ENCODE measurements at places on chromosomes 3 and 15.

GRCh38 chr15:69119001-69119400 is 41.4 kb upstream of the GLCE start:
- no peaks in the 10 kb centered on the region for H3K36me3 ChIP-seq
- no peak for DNase-seq
- H3K4me1 ChIP-seq, result no peaks in the 10 kb centered on the region
- H3K27me3 ChIP-seq, result peaks cover 11% of the 10 kb centered on the region
- no peak overlapping the region for H3K27ac ChIP-seq

DNA sequence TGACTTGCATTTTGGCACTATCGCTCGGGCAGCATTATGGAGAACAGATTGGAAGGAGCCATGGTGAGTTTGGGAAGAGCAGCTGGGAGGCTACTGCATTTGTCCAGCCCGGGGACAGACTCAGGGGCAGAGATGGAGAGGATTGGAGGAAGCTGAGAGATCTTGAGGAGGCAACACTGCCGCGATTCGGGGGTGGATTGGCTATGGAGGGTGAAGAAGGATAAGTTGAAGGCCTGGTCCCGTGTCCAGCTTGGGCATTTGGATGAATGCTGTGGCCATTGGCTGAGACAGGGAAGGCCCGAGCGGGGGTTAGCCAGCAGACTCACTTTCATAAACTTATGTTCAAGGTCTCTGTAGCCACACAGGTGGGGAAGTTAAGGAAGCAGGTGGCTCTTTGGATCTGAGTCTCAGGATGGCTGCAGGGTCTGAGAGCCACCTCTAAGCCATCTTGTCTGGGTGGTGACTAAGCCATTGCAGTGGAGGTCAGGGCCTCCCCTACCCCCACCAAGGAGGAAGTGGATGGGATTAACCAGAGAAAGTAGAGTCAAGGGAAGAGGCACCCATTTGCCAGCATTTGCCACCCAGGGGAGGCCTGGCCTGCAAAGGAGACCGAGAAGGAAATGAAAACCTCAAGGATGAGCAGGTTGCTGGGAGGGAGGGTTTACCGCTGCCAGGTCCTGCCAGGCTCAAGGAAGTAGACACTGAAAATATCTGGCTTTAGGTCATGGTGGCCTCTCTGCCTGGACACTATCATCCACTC is 144.0 kb upstream of the TLE3 start:
- no peak for DNase-seq
- peaks cover 9% of the 10 kb centered on the region for H3K4me1 ChIP-seq
- no peaks in the 10 kb centered on the region for H3K36me3 ChIP-seq
- no peaks in the 10 kb centered on the region for H3K27me3 ChIP-seq

DNA sequence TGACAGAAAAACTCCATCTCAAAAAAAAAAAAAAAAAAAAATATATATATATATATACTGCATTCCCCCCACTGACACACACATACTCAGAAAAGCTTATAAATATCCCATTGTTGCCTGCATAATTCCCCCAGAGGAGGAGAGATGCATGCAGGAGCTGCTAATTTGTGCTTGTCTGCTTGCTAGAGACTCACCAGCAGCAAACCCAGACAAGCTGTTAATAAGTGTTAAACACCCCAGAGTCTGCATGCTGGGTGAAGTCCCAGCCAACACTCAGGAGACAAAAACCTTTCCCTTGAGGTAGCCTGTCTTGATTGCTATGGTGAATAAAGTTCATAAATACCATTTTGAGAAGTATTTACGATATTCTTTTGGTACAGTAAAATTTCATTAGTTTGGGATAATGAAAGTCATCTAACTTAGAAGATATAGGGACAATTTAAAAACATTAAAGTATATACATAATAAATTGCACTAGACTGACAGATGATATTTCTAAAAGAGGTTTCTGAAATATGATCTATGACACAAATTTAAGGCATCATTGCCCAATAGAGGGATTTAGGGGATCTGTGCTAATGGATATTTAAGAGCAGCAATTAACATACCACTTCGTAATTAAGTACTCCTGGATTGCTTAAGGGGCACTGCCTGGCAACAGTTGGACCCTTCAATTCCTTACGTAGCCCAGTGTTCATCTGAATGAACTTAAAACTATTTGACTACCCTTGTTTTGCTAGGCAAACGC is 400.0 kb upstream of the C2CD4B start:
- DNase-seq, result no peak
- H3K4me3 ChIP-seq, result no peak overlapping the region
- H3K27ac ChIP-seq, result no peak overlapping the region
- peaks cover 25% of the 10 kb centered on the region for H3K4me1 ChIP-seq
- H3K36me3 ChIP-seq, result no peaks in the 10 kb centered on the region

GRCh38 chr3:167882057-167882667 is 146.6 kb downstream of the SERPINI1 start:
- no peak overlapping the region for H3K27ac ChIP-seq
- no peaks in the 10 kb centered on the region for H3K36me3 ChIP-seq
- H3K27me3 ChIP-seq, result no peaks in the 10 kb centered on the region
- no peaks in the 10 kb centered on the region for H3K4me1 ChIP-seq

DNA sequence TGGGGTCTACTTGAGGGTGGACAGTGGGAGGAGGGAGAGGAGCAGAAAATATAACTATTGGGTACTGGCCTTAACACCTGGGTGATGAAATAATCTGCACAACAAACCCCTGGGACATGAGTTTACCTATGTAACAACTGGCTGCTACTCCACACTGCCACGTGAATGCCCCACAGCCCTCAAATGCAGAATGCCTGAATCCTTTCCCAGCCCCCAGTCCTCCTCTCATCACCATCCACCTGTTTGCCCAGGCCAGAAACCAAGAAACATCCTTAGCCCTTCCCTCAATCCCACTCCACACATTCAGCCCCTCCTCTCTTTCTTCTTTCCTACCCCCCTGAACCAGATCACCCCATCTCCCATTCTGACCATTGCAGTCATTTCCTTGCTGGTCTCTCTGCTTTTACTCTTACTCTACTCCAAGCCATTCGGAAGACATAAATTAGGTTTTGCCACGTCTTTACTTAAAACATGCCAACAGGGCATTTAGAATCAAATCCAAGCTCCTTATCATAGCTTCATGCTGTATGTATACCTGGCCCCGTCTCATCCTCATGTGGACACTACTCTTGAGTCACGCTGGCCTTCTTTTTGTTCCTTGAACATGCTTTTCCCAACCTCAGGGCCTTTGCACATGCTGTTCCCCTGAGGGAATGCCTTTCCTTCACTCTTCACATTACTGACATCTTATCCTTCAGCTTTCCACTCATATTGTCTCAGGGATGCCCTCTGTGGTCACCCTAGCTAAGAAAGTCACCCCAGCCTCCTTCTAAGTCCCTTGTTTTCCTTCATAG is 137.5 kb upstream of the ABHD17C start:
- peaks cover 13% of the 10 kb centered on the region for H3K36me3 ChIP-seq
- no peaks in the 10 kb centered on the region for H3K27me3 ChIP-seq
- DNase-seq, result no peak

Measured in SJSA1 (cell line).